ENCODE measurements at places on chromosomes 16 and 17.

GRCh38 chr16:19948186-19949104, 63.8 kb upstream of the GPRC5B start:
- no peak for DNase-seq

GRCh38 chr16:69756705-69757104, 2.0 kb upstream of the NOB1 start:
- no peak for DNase-seq

GRCh38 chr16:79008869-79009179, 591.7 kb downstream of the MAF start:
- DNase-seq, result no peak

GRCh38 chr16:85569039-85569614, 44.0 kb upstream of the GSE1 start:
- no peak for DNase-seq

- DNase-seq, result no peak
Measured at GRCh38 chr17:66751771-66752170, 83.1 kb upstream of the CACNG5 start.

DNA sequence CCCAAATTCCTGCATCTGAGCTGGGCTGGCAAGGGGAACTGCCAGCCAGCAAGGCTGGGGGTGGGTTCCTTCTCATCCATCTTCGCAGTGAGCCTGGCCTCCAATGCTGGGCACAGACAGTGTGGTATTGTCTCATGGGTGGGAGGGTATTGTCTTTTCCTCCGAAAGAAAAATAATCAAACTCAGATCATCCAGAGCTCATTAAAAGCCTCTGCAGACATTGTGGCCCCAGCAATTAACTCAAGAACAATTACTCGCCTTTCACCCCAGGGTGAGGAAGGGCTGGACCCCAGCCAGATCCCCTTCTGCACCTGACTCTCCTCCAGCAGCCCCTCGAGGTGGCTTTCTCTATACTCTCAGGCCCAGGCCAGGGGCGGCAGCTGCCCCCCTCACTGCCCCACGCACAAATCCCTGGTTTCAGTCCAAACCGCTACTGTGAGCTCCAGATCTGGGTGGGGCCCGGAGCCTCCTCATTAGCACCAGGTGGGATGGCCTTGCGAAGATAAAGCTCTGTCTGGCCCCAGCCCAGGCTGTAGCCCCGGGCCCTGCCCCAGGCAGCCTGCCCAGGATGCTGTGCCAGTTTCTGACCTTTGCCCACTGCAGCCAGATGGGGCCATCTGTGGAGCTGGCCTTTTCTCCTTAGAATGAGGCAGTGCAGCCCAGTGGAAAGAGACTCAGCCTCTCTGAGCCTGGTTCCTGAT, 2.3 kb upstream of the KRT15 start:
- DNase-seq, result no peak

DNA sequence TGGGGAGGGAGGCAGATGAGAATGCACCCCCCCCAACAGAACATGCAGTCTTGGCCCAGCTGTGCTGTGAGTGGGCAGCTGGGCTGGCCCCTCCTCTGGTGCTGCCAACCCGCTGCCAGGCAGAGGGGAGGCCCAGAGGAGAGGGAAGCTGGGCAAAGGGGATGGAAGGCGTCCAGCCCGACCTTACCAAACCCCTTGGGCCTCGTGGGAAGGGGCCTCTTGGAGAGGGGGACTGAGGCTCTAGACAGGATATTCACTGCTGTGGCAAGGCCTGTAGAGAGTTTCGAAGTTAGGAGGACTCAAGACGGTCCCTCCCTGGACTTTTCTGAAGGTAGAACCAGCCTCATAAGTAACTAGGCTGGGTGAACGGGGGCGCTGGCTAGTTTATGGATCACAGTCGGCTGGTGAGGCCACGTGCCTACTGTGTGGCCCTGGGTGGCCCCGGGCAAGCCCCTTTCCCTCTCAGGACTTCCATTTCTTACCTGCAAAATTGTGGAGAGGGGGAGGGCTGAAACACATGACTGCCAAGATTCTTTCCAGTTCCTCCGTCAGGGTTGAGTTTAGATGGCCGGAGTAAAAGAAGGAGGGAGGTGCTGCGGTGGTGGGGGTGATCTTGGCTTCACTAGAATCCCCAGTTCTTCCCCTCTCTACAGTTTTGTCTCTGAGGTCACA, 857 bp upstream of the STAT5A start:
- peak; percentile 71 for DNase-seq

DNA sequence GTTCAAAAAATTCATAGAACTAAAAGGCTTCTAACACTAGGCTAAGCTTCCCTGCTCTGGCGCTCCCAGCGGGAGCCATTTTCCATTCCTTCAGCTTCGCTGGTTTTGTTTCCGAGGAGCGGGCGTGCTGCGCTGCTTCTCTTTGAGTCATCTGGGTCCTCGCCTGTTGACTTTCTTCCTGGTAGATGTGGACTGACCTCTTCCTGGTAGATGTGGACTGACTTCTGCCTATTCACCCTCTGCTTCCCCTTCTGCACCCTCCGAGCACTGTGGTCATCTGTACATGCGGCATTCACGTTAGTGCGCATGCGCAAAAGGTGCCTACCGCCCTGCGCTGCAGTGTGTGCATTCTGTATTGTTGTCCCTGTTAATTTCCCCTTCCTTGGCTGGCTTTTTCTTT, 40.8 kb upstream of the SEC14L1 start:
- peak; percentile 89 for DNase-seq

- no peak for DNase-seq
Measured at GRCh38 chr17:59725691-59726090, 18.2 kb downstream of the VMP1 start.

DNA sequence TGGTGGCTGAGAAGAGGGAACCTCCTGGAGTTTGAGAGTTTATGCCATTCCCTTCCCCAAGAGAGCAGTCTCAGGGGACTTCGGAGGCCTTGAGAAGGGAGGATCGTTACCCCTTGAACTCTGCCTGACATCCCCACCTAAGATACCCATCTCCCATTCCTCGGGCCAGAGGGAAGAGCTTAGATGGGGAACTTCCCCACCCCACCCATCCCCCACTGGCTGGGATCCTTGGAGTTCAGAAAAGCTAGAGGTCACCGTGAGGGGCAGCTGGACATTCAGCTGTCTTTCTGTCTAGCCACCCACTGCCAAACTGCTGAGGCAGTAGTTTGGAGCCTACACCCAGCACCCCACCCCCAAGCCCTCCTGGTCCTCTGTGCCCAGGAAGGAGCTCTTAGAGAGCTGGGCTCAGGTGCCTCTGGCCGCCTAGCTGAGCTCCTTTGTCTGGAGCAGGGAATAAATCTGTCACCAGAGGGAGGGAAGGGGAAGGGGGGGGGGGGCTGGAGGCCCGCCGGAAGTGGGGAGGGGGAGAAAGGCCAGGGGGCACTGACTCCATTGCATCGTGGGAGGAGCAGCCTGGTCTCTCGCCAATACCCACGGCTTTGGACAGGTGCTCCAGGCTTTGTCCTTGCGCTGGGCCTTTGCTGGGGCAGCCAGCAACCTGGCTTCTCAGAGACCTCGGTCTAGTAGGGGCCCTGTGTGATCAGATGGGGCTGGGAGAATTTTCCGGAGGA, 1.0 kb downstream of the HSD11B2 start:
- no peak for DNase-seq

DNA sequence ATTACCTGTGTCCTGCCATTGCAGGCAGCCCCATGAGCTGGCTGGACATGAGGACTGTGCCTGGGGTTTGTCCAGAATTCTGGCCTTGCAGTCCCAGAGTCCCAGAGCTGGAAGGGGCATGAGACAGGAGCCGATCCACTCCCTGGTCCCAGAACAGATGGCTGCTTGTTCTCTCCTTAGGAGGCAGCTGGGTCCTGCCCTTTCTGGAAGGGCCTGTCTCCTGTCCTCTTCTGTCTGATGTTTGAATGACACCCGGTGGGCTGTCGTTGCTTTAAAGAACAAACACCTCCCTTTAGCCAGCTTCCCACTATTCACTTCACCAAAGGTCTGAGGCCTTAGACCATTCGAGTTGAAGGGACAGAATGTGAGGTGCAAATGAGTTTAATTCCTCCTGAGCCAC, 63.8 kb downstream of the RAP1GAP2 start:
- DNase-seq, result no peak

- DNase-seq, result no peak
Measured at GRCh38 chr17:41518789-41519449, at the start of gene KRT15. Gene KRT15, minus strand, starts transcription at chr17:41518890. Its CDS starts 63 bp downstream, at chr17:41518827.

DNA sequence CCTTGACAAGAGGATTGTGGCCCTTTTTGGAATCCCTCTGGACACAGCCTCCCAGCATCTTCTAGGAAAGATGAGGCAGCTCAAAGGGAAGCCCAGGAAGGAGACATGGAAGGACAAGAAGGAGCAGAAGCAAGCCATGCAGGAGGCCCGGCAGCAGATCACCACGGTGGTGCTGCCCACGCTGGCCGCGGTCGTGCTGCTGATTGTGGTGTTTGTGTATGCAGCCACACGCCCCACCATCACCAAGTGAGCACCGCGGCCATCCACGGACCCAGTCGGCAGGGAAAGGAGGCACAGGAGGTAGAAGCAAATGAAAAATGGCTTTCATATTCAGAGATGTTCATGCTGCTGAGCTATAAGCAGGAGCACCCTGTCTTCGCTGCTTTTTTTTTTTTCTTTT, 10.9 kb upstream of the MEIOC start:
- DNase-seq, result no peak

DNA sequence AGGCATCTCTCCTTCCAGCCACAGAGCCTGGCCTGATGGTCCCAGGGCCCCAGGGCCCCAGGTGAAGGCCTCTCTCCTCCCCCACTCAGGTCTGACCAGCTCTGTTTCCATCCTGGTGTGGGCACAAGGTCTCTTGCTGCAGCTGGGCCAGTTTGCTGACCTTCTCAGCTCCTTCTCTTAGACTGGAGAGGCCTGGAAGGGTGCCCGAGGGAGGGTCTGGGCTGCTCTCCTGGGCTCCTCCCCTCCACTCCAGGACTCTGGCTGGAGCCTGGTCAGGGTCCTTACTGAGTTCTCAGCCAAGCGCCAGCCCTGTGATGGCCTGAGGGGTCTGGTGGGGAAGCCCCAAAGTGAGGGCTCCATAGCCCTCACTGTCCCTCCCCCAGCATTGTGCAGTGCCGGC, 12.4 kb downstream of the SOCS3 start:
- DNase-seq, result no peak

- no peak for DNase-seq
Measured at GRCh38 chr17:64420143-64420670, 28.7 kb upstream of the MILR1 start.

DNA sequence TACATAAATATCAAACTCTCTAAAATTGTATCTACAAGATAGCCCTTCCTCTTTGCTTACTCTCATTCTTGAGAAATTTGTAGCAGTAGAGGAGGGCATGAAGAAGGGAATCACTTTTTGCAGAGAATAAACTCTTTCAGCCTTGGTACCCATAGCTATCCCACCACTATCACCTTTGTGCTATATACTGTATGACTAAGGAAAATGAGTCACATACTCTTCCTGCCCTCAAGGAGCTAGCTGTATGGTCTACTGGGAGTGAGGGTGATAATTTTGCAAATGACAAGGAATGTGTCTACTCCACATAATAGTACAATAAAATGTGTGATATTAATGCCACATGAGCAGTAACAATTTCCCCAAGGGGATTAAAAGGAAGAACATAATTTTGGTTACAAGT, 184.6 kb upstream of the WSB1 start:
- DNase-seq, result no peak

- DNase-seq, result no peak
Measured at GRCh38 chr17:56144223-56144622, 9.1 kb upstream of the ANKFN1 start.

GRCh38 chr17:42913522-42913921, 12.9 kb downstream of the G6PC1 start:
- no peak for DNase-seq

DNA sequence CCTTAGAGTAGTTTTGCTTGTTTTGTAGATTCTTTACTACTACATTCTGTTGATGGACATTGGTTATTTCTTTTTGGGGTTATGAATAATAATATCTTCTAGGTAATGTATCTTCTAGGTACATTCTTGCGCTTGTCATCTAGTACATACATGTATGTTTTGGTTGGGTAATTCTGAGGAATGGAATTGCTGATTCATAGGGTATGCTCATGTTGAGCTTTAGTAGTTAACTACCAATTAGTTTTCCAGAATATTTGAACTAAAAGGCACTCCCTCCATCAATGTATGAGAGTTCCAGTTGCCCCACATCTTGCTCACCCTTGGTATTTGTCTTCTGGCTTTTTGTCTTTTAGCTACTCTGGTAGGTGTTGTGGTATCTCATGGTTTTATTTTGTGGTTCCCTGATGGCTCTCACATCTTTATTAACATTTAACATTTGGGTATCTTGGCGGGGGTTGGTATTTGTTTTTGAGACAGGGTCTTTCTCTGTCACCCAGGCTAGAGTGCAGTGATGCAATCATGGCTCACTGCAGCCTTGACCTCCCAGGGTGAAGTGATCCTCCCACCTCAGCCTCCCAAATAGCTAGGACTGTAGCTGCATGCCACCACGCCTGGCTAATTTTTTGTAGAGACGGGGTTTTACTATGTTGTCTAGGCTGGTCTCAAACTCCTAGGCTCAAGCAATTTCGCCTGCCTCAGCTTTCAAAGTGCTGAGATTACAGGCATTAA, 47.1 kb downstream of the SLC6A4 start:
- no peak for DNase-seq

GRCh38 chr16:12184419-12184917, 207.9 kb downstream of the SNX29 start:
- DNase-seq, result no peak

- DNase-seq, result no peak
Measured at GRCh38 chr16:2008631-2009163, 924 bp downstream of the ZNF598 start.

GRCh38 chr16:86614699-86615098, 36.4 kb downstream of the FOXL1 start:
- DNase-seq, result no peak

DNA sequence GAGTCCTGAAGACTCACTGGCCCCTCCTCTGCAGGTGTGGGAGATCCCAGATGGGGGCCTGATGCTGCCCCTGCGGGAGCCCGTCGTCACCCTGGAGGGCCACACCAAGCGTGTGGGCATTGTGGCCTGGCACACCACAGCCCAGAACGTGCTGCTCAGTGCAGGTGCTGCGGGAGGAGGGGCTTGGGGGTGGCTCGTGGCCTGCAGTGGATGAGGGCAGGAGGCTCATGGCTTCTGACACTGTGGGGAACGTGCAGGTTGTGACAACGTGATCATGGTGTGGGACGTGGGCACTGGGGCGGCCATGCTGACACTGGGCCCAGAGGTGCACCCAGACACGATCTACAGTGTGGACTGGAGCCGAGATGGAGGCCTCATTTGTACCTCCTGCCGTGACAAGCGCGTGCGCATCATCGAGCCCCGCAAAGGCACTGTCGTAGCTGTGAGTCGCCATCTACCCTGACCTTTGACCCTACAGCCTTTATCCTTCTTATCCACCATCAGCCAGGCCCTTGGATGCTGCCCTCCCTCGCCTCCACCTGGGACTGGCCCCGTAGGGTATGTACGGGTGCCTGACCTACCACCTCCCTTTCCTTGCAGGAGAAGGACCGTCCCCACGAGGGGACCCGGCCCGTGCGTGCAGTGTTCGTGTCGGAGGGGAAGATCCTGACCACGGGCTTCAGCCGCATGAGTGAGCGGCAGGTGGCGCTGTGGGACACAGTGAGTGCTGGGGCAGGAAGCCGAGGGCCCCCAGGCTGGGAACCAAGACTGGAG, 3.6 kb downstream of the CORO1A start:
- peak; percentile 89 for DNase-seq

- DNase-seq, result no peak
Measured at GRCh38 chr16:4105848-4106247, 10.4 kb downstream of the ADCY9 start.

Measured in Right ventricle myocardium superior (tissue), 1 donor.